Anterior cingulate cortex (tissue), 58 donors: ENCODE measurements at places on chromosomes 1 and 21.

DNA sequence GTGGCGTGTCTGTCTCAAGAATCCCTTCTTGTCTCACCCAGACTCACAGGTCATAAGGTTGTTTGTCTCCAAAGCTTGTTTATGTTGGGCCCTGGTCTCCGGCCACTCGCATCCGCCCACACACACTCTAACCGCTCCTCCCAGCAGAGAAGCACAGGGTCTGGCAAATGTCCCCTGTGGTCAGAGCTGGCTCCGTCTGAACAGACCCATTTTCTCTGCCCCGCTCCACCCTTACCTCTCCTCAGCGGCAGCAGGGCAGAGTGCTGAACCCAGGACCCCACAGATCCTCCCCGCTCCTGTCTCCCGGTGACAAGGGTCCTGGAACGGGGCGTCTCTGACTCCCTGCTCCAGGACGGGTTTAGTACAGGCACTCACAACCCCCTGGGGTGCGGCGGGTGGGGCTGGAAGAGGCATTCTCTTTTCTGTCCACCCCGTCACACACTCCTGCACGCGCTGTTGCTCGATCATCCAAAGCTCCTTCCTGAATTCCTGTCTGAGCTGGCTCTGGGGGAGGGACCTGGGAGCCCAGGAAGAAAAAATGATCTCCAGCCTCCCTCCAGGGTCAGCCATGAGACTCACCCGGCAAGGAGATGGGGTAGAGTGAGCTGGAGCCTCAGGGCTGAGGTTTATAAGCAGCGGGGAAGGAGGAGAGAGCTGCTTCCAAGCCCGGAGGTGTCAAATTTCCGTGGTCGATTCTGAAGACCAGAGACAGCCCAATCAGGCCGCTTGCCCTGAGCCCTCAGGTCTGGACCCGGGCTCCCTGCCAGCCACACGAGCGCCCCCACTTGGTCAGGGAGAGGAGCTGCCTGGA is at the start of gene S100A13:
Gene S100A13 (minus strand): TSS at position 602 of the 811 bp plus-strand sequence. CDS start 1,033 bp downstream, outside the sequence.
- peak; percentile 61 for DNase-seq

DNA sequence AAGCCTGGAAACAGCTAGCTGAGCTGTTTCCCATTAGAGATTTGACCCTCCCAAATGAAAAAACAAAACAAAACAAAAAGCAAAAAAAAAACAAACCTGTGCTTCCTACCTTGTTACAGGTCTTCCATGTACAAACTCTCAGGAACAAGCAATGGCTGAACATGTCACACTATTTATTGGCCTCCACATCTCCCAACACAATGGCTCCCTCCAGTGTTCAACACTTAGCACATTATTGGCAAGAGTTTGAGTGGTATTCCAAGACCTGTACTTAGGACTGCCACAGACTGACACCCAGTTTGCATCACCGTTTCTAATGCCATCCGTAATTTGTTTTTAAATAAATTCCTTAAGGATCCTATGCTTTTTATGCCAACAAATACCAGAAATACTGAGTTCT is 195.0 kb upstream of the OLFM3 start:
- DNase-seq, result no peak

- no peak for DNase-seq
Measured at GRCh38 chr1:92441697-92442342, 44.9 kb downstream of the GFI1 start.

DNA sequence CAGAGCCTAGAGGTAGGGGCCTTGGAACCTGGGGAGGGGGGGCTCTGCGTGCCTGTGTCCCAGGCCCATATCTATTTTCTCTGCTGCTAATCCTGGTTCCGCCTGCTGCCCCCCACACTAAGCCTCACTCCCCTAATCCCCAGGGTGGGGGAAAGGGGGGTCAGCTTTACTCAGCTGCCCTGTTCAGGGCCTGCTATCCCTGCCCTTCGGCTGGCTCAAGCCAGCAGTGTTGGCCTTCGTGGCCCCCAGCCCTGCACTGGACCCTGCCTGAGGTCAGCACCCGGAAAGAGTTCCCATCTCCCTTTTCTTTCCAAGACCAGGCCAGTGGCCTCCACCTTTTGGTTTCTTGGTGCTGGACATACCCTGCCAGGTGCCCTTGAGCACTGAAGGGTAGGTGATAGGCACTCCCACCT is 8.4 kb downstream of the ZBTB7B start:
- DNase-seq, result no peak

DNA sequence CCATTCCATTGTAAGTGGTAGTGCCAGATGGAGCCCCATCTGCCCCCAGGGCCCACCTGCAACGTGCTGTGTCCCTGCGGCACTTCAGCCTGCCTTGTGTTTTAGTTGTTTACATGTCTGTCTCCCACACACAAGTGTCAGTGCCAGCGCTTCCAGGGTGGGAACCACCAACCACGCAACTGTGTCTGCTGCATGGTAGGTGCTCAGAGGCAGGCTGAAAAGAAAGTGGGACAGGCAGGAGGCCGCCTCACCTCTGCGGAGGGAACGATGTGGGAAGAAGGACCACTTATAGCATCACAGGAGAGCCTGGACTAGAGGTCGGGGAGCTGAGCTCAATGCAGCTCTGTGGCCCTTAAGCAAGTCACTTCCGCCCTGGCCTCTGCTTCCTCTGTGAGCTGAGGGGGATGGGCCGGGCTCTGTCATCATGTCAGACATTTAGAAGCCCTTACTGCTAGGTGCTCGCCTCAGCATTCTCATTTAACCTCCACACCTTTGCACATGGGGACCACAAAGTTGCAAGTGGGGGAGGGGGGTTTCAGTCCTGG is 17.9 kb downstream of the SLC9A1 start:
- no peak for DNase-seq

DNA sequence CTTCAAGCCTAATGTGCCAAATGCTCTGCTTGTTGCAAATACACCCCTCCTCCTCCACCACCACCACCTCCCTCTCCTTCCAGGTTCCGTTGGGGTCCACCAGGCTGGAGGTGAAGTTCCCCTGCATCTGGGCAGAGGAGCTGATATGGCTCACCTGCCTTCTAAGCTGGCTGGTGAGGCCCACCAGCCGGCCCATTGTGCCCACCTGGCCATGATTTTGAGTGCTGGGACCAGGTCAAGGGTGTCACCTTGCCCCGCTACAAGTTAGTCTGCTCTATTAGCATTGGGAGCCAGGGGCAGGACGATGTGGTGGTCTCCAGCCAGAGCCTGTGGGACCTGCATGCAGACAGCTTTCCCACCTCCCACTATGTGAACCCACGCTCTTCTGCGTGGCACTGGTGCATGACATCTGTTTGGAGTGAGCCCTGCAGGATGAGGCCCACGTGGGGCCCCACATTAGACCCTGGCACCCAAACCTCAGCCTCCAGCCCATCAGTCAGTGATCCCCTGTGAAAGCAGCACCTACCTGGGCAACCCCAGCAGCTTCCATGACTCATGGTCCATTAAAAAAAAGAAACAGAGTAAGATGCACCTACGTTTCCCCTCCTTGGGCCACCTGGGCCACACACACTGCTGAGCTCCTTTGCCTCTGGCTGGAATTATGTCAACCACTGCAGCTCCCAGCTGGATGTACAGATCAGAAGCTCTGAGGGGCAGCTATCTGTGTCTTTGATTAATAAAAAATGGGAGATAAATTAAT is 15.6 kb upstream of the CDCP2 start:
- no peak for DNase-seq

DNA sequence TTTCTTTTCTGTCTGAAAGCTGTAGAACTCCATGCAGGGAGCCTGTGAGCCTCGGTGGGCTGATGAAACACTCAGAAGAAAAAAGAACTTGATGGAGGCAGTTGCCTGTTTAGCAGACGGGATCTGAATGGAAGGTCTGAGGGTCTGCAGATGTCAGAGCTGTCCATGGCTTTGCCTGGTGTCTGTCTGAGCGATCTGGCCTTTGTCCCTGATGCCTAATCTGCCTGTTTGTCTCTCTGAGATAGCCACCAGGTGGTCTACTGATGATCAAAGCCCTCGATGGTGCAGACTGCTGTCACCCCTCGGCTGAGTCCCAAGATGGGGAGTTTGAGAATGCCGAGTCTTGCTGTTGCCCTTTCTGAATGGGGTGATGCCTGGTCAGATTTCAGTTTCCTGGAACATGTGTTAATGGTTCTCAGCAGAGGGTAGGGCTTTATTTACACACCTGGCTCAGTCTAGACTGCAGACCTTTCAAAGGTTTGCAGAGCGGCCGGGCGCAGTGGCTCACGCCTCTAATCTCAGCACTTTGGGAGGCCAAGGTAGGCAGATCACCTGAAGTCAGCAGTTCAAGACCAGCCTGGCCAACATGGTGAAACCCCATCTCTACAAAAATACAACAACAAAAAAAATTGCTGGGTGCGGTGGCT is 90.4 kb downstream of the KIF26B start:
- no peak for DNase-seq

DNA sequence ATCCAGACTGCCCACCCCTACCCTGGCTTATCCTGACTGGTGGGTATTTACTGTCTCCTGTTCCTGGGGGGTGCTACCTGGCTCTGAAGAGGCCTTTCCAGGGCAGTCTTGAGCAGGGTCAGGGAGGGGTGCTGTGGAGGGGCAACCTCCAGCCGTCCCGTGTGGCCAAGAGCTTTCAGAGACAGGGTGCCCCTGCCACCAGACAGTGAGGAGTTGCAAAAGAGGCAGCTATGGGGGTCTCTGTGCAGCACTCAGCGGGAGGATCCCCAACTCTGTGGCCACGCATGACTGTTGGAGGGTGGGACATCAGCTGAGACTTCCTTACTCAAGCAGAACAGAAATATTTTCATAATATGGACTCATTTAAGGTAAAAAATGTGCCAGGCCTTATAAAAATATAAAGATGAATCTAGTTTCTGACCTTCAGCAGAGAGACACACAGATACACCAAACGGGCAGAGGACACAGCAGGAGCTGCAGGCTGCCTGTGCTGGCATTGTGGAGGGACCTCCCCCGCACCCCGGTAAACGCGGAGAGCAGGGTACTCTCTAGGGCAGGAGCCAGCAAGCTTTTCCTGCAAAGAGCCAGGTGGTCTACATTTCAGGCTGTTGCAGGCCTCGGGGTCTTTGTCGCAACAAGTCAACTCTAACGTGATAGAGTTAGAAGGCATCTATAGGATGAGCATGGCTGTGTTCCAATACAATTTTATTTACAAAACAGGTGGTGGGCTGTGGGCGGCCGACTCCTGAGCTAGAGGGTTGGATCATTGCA is 252.6 kb downstream of the RHOU start:
- no peak for DNase-seq

- no peak for DNase-seq
Measured at GRCh38 chr1:117592155-117592554, 13.7 kb upstream of the TENT5C start.

- DNase-seq, result peak; percentile 37
Measured at GRCh38 chr1:206685769-206686477, 1.2 kb downstream of the MAPKAPK2 start.

- no peak for DNase-seq
Measured at GRCh38 chr1:160309571-160309970, 24.6 kb upstream of the PEX19 start.

- DNase-seq, result no peak
Measured at GRCh38 chr1:169160845-169161495, 54.5 kb downstream of the ATP1B1 start.

DNA sequence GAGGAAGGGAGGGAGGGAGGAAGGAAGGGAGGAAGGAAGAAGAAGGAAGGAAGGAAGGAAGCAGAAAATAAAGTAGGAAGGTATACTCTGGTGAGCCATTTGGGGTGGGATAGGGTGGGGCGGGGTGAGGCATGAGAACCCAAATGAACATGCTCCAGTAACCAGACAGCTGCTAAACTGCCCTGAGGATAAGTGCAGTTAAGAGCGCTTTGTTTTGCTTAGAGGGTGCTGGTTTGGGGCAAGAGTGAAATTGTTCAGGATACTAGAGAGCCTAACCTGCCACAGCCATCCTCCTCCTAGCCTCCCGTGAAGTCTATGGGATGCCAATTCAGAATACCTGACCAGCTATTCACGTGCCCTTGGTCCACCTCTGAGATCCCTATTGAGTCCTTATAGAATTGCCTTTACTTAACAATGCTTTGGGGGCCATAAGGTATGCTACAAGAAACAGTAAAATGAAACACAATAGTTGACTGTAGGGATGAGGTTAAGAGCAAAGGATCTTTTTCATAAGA is 59.0 kb upstream of the ATF3 start:
- no peak for DNase-seq

GRCh38 chr1:20380616-20381035 is 90.0 kb downstream of the VWA5B1 start:
- DNase-seq, result peak; percentile 18

- DNase-seq, result no peak
Measured at GRCh38 chr1:37734629-37735591, 30.0 kb downstream of the EPHA10 start.

GRCh38 chr1:85398391-85399064 is 66.4 kb downstream of the DDAH1 start:
- DNase-seq, result no peak

GRCh38 chr1:68218490-68218889 is 13.8 kb downstream of the WLS start:
- DNase-seq, result no peak

DNA sequence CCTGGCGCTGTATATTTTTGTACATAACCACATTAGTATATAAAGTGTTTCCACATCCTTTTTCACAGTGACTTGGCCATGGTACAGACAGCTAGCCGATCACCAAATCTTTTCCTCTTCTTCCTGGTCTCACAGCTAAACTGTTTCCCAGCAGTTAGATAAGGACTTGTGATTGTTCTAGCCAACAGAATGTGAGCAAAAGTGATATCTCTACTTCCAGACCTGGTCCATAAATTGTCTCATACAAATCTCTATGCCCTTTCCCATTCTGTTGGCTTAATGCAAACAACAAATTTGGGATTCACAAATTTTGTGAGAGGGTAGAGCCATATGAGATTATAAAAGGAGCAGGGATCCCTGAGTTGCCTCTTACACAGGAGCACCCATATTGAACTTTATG is 19.5 kb downstream of the PAFAH2 start:
- no peak for DNase-seq

- DNase-seq, result no peak
Measured at GRCh38 chr1:18128298-18128697, 20.7 kb downstream of the IGSF21 start.

DNA sequence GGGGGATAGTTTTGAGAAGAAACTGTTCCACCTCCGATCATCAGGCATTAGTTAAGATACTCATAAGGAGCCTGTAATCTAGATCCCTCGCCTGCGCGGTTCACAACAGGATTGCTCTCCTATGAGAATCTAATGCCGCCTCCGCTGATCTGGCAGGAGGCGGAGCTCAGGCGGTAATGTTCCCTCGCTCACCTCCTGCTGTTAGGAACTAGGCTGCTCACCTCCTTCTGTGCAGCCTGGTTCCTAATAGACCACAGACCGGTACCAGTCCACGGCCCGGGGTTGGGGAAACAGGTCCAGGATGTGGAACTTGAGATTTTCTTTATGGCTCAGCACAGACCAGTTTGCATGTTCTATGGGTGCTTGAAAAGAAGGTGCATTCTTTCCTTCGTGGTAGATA is 27.2 kb upstream of the FAM3B start:
- DNase-seq, result no peak

DNA sequence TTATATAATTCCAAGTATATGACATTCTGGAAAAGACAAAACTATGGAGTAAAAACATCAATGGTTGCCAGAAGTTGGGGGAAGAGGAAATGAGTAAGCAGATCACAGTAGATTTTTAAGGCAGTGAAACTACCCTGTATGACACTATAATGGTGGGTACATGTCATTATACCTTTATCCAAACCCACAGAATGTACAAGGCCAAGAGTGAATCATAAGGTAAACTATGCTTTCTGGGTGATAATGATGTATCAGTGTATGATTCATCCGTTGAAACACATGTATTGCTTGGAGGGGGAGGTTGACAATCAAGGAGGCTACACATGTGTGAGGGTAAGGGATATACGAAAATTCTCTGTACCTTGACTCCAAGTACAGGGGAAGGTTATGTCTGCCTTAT is 862.7 kb downstream of the PLA2G4A start:
- no peak for DNase-seq
